ENCODE measurements at places on chromosomes 7 and 10.

DNA sequence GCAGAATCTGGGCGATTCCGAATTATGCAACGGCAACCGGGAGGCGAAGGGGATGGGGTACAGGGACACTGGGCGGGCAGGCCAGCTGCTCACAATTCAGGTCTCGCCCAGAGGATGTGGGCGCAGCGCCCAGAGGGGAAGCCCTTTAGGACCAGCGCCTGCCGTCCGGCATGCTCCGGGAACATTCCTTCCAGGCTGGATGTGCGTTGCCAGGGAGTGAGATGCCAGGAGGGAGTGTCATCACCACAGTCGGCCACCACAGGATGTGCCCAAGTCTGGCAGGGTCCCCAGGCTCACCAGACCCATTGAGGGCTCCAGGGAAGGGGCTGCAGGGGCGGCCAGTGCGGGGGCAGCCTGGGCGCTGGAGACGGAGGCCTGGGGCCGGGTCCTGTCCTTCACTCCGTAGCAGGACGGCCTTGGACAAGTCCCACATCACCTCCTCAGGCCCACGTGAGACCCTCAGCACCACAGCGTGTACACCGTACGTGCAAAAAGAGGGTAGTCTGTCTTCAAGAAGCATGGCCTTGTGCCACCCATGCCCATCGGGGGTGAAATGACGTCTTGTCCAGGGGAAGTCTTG lies 63.9 kb downstream of the FOXL3 start:
- DNase-seq, result no peak

GRCh38 chr10:79159785-79160184 lies 91.0 kb downstream of the ZMIZ1 start:
- no peak for DNase-seq

GRCh38 chr10:100448951-100449350 lies 13.9 kb upstream of the WNT8B start:
- no peak for DNase-seq

GRCh38 chr7:27605689-27606269 lies 56.9 kb downstream of the HIBADH start:
- no peak for DNase-seq

DNA sequence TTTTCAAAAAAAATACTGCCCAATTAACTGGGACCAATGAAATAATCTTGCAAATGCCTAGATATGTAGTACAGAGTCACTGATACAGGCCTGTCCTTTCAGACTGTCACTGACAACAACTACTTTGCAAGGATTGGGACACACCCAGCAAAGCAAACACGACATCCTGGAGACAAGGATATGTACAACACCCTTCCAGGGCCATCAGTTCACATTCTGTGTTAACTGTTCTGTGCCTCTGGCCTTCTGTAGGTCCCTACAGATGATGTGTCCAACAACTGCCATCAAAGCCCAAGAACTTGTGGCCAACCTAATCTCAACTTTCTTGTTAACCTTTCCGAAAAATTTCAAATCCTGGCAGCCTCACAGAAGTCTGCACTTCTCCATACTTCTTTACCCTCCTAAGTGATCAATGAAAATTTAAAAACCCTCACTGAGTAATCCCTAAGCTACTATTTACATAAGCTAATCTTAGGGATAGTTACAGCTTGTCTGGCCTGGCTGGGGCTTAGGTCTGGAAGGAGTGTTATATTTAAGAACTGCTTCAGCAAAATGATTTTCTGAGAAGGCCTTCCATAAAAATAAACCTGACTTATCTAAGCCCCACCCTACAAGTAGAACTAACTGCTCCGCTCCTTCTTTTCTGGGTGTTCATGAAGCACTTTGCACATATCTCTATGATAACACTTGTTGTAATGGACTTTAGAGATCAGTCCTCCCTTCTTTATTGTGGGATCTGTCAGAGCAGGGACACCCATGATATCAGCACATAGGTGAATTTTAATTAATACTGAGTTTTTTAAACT lies 21.0 kb downstream of the COBL start:
- no peak for DNase-seq

- no peak for DNase-seq
Observed at GRCh38 chr7:124152859-124153692, 120.2 kb upstream of the TMEM229A start.
